Stimulated activated CD8-positive, alpha-beta memory T cell treated with anti-CD3 and anti-CD28 coated beads, Interleukin-2, amount 100 ng/mL, for 48 hours (primary cell): ENCODE measurements at places on chromosomes 4 and X.
A peak's percentile ranks its signal among the peaks of the same experiment; 100 is the strongest.

GRCh38 chrX:24023972-24024669 is 2.9 kb downstream of the KLHL15 start:
- DNase-seq, result no peak

GRCh38 chrX:115449742-115450141 is 111.2 kb upstream of the PLS3 start:
- no peak for DNase-seq

GRCh38 chr4:144565527-144566195 is 80.3 kb upstream of the HHIP start:
- DNase-seq, result no peak

- DNase-seq, result no peak
Measured at GRCh38 chr4:126705266-126705665, 927.5 kb upstream of the INTU start.

DNA sequence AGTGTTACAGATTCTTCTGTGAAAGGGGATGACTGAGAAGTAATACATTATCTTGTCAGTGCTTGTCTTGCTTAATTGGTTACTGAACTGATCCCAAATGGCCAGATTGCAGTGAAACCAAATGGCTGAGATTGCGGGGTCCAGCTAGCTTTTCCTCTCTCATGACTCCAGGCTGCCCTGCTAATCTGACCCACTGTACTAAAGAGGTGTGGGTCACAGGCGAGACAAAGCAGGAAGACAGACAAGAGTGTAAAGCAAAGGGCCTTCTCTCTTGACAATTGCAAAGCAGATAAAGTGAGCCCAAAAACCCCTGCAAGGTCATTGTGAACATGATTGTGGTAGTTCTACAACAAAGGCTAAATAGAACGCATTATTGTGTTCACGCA is 2.1 kb downstream of the TMEM150C start:
- DNase-seq, result no peak

GRCh38 chr4:92968556-92968955 is 664.8 kb downstream of the GRID2 start:
- DNase-seq, result no peak

DNA sequence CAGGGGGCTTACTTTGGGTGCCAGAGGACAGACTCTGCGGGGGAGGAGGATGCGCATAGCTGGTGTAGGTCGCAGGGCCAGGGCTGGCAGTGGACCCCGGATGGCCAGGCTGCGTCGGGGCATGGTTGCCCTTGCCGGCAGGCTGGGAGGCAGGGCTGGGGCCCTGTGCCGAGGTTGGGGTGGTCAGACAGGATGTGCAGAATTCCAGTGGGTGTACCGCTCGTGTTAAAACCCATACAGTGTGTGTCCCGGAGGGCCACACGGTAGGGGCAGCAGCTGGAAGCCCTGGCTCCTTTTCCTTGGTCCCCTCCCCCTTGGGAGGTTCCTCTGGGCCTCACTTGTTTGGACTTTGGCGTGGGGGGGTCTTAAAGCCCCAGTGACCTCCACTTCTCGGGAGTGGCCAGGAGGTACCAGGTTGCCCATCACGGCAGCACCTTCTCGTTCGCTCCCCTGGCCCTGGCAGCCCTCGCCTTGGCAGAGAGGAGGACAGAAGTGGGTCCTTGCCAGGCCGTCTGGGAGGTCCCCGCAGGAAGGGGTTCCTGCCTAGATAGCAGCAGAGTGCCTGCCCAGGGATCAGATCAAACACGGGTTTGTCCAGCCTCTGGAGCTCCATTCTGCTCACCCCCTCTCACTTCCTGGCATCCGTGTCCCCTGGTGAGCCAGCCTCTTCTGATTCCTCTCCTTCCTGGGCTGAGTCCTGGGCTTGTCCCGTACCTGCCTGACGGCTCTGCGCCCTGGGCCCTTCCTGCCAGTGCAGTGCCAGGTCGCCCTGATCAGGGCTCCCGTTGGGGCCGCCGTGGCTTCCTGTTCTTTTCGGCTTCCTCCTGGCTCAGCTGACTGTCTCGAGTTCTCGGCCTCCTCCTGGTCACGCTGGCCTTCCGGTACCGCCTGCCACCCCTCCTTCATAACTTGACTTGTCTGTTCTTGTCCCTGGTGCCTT is 56.7 kb upstream of the HGFAC start:
- no peak for DNase-seq

- no peak for DNase-seq
Measured at GRCh38 chrX:82237328-82237727, 1035.4 kb downstream of the SH3BGRL start.

DNA sequence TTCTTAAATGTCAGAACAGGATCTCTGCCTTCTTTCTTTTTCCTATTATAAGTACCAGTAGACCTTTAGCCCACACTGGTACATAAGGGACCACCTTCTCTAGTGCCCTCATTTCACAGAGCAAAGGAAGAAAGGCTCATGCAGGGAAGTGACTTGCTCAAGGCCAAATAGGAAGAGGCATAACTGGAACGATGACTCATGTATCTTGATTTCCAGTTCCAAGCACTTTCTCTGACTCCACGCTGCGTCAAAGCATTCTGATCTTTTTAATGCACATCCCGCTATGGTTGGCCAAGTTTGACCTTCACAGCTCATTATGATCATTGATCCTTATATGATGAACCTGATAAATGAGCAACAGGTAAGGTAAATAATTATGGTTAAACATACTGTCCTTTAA is 542.0 kb downstream of the GBA3 start:
- no peak for DNase-seq

- DNase-seq, result no peak
Measured at GRCh38 chr4:60617731-60618130, 582.4 kb upstream of the ADGRL3 start.

- no peak for DNase-seq
Measured at GRCh38 chr4:89949782-89950387, 55.2 kb downstream of the MMRN1 start.

DNA sequence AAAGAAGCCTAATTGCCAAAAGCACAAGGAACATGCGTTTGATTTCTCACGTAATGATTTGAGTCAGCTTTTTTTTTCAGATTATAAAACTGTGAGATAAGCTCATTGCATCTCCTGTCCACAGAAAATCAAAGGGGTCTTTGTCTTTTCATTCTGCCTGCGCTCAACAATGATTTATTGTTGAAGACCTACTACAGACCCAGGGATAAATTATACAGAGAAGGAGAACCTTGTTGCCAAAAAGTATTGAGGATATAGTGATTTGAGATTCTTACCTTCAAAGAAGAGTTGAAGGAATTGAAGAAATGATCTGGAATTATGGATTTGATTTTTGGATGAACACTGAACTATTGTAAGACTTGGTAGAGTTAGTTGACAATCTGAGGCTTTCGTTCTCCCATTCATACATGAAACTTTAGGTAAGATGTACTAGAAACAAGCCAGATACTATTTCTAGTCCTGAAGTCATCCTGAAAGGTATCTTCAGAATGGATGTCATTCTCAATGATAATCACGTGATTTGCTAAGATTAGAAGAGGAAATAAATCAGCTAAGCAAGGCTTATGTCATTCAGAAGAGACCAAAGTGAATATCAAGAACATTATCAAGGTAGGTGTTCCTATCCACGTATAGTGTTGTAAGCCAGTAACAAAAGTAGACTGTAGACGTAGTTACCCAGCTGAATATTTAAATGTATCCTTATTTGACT is 71.1 kb upstream of the SCOC start:
- no peak for DNase-seq

DNA sequence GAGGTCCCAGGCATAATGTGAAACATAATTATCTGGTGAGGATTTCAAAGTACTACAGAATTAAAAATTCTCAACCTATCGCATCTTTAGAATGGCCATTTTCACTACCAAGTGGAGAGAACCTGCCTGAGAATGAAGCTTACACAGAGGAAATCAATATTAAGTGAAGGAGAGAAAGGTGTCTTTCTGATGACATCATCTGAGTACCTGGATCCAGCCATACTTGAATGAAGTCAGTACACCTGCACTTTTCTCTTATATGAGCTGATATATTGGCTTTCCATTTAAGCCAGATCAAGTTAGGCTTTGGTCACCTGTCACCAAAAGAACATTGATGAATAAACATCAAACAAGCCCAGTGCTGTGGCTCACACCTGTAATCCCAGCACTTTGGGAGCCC is 118.9 kb upstream of the MED14 start:
- no peak for DNase-seq

DNA sequence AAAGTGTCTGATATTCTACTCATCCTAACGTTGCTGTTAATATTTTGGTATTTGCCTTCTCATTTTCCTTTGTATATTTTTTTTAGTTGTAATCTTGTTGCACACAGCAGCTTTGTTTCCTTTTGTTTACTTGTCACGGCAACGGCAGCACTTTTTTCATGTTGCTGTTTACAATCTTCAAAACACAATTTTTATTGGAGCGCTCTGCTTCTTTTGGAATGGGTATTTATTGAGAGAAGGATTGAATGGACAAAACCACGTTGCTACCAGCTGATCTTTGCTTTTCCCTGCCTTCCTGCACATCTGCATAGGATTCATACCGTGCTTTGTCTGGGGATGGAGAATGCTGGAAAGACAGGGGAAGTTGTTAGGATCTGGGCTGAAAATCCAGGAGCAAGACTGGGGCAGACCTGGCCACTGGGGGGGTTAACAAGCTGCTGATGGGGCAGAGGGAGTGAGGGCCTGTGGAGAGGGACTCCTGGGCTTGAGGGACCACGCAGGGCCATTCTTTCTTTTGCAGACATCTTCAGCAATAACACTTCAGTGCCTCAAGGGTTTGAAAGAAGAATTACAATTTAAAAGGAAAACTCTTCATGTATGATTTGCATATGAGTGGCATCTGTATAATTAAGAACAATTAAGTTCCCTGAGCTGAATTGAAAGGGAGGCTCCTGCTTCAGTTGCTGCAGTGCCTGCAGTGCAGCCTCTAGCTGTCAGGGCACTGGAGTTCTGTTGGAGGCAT is 69.8 kb downstream of the TMEM131L start:
- DNase-seq, result no peak

DNA sequence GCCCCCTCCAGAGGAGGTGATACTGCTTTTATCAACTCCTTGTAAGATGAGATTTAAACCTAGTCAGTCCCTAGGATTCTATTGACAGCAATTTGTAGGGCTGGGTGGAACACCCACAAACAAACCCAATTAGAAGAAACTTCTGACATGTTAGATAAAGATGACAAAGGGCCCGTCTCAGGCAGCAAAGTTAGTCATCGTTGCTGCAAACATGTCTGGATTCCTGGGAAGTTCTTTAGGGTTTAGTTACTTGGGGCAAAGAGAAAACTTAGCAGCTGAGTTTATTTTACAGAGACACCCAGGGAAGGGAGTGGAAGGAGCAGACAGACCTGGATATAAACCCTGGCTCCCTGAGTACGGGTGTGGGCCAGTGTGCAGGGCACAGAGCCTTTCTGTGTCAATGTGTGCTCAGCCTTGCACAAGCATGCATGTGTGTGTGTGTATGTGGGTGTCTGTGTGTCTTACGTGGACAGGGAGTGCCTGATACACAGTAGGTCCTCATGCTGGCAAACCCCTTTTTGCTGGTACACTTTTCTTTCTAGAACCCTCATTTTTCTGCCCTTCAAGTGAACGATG is 130.0 kb upstream of the STX18 start:
- DNase-seq, result no peak

DNA sequence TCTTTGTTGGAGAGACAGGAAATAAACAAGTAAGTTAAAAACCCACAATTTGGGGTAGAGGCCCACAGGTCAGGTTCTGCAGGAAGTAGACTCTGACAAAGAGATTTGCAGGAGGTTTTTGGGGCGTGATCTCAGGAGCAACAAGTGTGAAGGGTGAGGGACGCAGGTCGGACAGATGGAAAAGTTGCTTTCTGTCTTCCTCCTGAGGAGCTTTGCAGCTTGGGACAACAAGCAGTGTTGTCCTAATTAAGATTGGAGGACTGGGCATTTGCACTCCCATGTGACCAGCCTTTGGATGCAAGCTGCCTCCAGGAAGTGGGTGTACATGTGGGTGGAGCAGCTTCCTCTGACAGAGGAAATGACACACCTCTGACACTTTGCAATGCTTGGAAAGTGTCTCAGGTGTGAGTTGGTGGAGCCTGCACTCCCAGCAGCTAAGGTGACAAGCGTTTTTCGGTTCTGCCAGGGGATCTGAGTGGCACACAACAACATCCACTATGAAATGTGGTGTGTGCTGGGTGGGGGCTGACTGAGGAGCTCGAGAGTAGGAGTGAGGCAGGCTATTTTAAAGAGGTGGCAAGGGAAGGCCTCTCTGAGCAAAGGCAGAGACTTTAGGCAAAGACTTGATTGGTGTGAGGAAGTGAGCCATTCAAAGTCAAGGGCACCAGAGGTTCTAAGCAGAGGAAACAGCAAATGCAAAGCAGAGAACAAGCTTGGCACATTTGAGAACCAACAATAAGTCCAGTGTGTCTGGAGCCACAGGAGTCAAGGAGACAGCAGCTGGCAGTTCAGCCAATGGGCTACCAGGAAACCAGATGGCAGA is 339.8 kb upstream of the GATB start:
- DNase-seq, result peak; percentile 46

- DNase-seq, result no peak
Measured at GRCh38 chr4:176054942-176055341, 10.7 kb upstream of the WDR17 start.

- DNase-seq, result no peak
Measured at GRCh38 chr4:114857831-114858230, 255.6 kb downstream of the NDST4 start.

DNA sequence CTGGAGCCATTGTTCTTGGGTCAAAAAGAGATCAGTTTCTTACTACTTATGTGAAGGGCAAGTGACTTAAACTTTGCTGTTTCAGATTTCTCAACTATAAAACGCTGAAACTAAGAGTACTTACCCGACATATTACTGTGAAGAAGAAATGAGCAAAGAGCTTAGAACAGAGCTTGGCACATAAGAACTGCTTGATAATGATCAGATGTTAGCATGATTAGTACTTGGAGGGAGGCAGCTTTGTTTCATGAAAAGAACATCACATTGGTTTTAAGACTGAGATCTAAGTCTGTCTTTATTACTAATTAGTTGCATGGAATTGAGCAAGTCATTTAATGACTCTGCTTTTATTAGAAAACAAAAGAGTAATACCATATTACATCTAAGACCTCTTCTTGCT is 169.1 kb downstream of the ARHGAP24 start:
- DNase-seq, result no peak

DNA sequence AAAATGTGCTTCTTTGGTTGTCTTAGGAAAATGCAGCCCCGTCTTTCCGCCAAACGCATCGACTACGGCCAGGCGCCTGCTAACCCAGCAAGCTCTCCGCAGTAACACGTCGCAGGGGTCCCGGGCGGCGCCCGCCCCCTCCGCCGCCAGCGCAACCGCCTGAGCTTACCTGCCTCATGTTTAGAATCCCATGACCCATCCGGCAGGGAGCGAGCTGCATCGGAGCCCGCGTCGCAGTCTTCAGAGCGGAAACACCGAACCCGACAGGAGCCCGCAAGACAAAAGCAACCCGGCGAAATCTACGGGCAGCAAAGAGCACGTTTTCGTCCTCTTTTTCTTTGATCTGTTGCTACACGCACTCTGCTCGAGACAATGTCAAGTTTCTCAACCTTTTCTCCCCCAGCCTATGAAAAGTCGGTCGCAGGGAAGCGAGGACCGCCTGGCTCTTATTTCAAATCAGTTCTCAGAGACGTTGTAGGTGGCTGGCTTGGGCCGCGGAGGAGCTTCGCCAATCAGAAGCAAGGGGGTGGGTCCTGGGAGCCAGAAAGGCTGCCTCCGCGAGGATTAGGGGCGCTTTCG is at the start of gene MID1:
Gene MID1, minus strand, starts transcription at position 465 of the 579 bp plus-strand sequence. CDS start 53,038 bp downstream, outside the sequence.
- DNase-seq, result no peak
